Activated T-helper 1 cell treated with anti-CD3 and anti-CD28 coated beads, Interleukin-12 subunit alpha, Interleukin-12 subunit beta, Interleukin-2, Interleukin-4 antibody, amounts not matched to agents 30 ng/mL and 10 ng/mL and 1 ng/mL, durations not matched to agents 14 hours and 24 hours and 36 hours (primary cell): ENCODE measurements at places on chromosomes 11 and 22.

- DNase-seq: peak; percentile 41
Measured at GRCh38 chr11:93740730-93741093, 583 bp downstream of the TAF1D start.

DNA sequence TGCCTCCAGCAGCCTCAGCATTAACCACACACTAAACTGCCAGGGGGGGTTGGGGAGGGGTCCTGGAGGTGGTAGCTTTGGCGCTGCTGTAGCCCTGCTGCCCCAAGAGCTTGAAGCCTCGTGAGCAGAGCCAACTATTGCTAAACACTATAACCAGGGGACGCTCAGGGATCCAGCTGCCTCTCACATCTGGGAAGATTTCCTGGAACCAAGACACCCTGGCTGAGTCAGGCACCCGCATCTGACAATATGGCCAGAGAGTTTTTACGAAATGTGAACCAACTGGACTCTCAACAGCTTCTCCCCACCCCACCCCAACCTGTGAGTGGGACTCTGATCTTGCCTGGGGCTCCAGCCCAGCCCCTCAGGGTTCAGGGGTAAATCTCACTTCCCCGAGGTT, 14.3 kb downstream of the C1QTNF6 start:
- DNase-seq: no peak

DNA sequence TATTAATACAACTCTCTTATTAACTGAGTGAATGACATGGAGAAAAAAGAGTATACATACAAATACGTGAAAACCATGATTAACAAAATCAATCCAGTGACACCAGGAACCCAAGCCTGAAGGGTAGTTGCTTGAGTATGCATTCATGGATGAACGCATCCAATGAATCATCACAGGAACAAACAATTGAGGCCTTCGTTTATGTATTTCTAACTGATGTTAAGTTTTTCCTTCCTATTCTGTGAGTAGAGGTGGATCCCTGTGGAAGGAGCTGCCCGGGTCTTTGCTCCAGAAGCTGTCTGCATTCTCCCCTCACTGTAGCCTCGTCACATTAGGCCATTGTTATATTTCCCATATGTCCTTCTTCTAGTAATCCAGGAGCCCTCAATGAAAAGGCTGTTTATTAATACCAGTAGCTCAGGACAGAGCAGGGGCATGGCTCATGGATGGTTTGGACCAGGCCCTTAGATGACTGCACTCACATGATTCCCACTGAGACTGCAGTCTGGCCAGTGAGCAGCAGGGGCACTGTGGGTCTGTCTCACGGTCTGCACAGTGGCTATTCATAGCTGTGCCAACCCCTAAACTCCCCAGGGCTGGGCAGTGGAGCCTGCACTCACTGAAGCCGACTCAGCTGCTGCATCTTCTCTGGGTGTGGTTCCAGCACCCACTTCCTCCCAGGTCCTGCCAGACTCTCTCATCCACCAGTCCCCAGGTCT, 128.1 kb upstream of the TOP3B start:
- peak; percentile 60 for DNase-seq

DNA sequence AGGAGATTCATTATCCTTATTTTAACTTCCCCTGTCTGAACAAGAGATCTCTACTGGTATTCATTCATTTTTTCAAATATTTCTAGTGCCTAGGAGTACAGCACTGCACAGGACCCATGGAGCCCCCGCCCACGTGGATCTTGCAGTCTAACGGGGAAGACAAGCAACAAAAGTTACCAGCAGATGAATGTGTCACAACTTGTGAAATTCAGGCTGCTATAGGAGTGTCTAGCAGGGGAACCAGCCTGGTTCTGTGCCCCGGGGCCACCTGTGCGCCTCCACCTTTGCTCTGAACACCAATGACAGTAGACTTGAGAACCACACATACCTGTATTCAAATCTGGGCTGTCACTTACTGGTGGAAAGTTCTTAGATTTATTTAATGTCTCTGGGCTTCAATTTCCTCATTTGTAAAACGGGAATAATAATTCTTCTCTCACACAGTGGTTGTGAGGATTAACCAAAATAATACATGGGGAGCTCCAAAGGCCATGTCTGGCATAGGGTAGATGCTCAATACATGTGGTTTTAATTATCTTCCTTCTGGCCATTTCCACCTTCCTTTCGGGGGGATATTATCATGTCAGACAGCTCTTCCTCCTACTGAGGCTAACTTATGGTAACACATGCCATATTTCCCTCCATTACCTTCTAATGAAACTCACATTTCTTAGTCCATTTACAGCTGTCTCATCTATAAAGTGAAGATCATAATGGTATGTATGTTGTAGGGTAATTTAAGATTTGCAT, 17.8 kb downstream of the POU2AF1 start:
- DNase-seq: no peak

DNA sequence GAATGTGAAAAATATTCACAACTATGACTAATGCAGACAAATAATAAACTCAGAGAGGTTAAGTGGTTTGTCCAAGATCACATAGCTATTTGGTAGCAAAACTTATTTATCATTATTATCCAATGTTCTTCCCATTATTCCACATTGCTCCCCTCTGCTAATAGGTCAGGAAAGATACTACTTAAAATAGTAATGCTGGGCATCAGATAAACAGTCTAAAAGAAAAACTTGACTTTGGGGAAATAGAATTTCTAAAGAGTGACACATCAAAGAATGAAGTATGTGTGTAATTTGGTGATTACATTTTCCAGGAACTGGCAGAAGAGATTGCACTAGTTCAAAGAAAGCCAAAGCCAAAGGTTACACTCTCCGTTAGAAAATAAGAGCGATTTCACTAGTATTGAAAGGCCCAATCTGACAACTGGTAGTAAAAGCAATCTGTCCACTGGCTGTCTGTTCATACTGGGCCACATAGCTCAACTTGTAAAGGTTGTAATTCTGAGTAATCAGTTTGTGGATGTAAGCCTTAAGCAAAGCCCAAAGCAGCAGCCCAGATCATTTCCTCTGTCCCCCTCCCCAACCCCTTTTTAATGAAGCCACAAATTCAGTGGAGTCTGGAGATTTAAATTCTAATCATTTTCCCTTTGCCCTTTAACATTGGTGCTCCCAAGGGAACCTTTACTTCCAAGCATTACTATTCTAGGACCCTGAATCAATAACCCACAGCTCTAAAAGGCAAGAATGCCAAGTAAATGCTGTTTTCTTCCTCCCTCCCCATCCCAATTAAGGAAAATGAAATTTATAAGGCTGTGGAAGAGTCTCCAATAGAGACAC, 283.5 kb downstream of the TTC28 start:
- DNase-seq: no peak

DNA sequence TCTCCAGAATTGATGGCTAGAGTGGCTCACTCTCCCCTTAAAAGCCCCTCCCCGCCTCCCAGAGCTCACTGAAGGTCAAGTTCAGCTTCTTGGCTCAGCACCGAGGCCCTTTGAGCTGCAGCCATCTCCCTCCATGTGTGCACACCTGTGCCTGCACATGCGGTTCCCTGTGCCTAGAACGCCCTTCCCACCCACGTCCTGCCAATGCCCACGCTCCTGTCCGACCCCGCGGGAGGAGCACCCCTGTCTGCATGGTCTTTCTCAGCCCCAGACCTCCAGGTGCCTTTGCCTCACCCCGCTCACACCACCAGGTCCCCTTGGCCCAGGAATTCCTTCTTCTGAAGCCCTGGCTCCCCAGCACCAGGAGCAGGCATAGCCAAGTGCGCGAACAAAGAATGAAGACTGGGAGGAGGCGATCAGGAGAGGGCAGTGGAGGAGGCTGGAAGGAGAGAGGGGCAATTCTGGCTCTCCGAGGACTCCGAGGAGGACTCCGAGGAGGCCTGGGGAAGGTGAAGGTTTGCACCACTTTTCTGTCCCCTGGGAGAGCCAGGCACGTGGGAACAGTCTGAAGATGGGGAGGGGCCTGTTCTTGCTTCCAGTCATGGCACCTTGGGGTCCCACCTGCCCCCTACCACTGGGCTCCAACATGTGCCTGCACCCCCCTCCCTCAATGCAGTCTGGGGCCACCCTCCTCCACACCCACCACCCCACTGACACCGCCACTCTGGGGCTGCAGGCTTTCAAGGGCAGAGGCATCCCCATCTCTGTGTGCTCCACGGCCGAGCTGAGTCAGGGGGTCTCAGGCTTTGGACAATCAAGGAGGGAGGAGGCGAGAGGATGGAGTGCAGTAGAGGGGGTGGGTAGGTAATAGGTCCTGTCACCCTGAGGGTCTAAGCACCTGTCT, 17.7 kb downstream of the IGF2 start:
- DNase-seq: no peak

DNA sequence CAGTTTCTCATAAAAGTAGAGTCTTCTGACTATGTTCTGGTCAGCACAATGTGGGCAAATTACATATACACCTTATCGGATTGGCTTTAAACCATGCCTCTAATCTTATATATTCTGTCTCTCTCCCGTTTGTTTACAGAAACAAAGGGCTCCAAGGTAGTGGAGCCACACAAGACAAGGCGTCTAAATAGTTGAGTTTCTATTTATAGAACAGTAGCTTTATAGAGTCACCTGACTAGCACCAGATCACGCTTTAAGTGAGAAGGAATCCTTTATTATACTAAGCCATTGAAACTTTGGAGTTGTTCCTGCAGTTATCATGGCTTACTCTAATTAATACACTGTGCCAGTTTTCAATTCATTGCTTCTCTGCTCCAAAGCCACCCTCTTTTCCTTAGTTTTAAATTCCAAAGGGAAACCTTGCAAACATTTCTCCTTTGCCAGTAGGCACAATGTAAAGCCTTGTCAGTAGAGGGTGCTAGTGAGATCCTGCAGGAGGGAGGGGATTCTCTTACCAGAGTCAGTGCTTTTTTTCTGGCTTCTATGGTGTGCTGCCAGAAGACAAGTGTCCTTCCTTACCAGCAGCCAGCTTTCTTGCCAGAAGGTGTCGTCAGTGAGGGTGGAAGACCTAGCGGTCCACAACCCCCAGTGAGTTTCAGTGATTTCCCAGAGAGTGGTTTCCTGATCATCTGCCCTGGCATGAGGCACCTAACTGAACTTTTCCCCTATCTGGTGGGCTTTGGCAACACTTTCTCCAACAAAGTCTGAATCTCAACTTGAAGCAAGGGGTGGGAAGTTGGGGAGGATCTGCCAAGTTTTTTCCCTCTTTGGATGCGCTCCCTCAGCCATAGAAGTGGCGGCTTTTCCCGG, 71.7 kb downstream of the RAB38 start:
- DNase-seq: peak; percentile 16
